ENCODE measurements at places on chromosomes 5 and 9.

DNA sequence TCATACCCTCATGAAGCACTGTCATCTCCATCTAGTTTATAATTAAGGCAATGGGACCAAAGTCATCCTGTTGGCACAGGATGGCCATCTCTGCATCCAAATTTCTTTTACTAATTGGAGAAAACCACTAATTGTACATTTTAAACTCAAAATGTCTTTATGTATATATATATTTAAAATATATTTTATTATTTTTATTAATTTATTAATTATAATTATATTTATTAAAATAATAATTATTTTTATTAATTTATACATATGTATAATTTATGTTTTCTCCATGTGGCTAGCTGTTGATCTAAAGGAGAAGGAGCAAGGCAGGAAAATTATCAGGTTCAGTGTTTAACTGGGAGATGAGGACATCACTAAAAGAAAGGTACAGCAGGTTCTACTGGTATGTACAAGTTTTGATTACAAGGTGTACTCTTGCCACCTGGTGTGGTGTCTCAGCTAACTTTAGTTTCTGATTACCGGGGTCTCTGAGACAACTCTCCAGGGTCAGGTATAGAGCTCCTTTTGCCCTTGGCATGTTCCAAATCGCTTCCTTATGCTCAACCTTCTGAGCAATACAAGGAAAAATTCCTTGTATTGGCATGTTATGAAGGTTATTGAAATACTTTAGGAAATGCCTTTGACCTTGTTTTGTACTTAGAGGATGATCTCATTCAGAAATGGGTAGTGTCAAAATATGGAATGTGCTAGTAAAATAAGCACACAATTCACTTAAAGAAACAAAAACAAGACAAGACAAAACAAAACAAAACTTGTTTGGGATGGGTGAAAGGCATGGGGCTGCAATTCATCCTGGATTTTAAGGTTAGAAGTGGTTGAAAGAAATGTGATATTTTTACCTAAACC is 79.6 kb downstream of the GHR start:
- DNase-seq: no peak

- DNase-seq: no peak
Measured at GRCh38 chr5:171847026-171847425, 61.4 kb downstream of the SMIM23 start.

GRCh38 chr5:27814286-27814685 is 775.9 kb upstream of the CDH9 start:
- DNase-seq: no peak

DNA sequence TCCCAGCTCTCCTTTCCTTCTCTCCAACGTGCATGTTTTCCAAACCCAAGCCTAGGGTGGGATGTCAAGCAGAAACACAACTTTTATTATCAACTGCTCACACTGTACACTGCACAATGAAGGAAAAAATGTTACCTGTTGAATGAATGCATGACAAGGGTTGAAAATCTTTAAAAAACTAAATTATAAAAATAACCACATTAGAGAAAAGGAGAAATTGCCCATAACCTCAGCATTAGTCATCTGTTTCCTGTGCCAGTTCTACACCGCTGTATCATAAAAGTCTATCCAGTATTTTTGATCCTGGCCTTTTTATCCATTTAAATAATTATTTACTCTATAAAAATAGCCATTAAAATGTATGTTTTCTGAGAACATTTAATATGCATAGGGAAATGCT is 101.1 kb downstream of the APBA1 start:
- DNase-seq: no peak
